ENCODE measurements at places on chromosomes 3 and 15. TPM values are rescaled to one million over a fixed set of nuclear protein-coding genes. Genes with fewer than 3 reads are reported as not detected.
A peak's percentile ranks its signal among the peaks of the same experiment; 100 is the strongest.

GRCh38 chr3:54225841-54226528, 103.6 kb downstream of the CACNA2D3 start:
- H3K4me1 ChIP-seq, result no peaks in the 10 kb centered on the region
- no peaks in the 10 kb centered on the region for H3K27me3 ChIP-seq
- H3K36me3 ChIP-seq, result no peaks in the 10 kb centered on the region
- H3K27ac ChIP-seq, result no peak overlapping the region
- H3K4me3 ChIP-seq, result no peak overlapping the region

Gene BTLA
- not detected for total RNA-seq

DNA sequence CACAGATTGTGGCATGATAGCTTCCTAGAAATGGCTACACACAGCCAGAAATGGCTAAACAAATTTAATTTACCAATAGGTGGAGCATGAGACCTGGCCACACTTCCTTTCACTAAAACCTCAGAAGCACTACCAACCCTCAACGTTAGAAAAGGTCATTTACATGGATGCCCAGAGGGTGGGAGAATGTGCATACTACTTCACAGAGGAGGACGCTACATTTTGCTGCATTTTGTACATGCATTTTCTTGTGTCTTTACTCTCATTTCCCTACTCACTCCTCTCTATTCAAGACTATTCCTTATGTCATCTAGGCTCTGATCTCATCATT, 40.1 kb downstream of the C2CD4B start:
- no peaks in the 10 kb centered on the region for H3K36me3 ChIP-seq
- no peak overlapping the region for H3K4me3 ChIP-seq
- no peak for DNase-seq
- no peak overlapping the region for H3K27ac ChIP-seq

Gene IL17RE
- 3.7 TPM for total RNA-seq

DNA sequence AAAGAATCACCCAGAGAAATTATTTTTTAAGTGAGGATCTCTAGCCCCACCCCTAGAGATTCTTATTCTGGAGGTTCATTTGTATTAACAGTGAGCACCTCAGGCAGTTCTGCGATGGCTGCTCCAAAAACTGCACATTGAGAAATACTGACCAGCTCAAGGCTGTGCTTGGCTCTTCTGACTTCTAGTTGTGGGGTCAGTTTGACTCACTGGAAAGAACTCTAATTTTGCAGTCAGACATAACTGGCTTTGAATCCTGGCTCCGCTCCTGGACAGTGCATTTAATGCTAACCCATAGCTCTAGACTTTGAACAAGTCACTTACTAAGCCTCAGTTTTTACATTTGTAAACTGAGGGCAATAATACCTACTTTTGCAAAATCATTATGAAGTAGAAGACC, 123.6 kb upstream of the SKOR1 start:
- no peaks in the 10 kb centered on the region for H3K4me1 ChIP-seq
- no peaks in the 10 kb centered on the region for H3K27me3 ChIP-seq
- no peak overlapping the region for H3K27ac ChIP-seq
- no peaks in the 10 kb centered on the region for H3K36me3 ChIP-seq
- DNase-seq, result peak; percentile 36
- H3K4me3 ChIP-seq, result no peak overlapping the region

All from astrocyte (in vitro differentiated cells and primary cell).